Activated CD8-positive, alpha-beta T cell treated with anti-CD3 and anti-CD28 coated beads for 36 hours (primary cell): ENCODE measurements at places on chromosomes 7 and 10. TPM values are rescaled to one million over a fixed set of nuclear protein-coding genes. Genes with fewer than 3 reads are reported as not detected.

GRCh38 chr7:8423057-8423456, 10.4 kb upstream of the NXPH1 start:
- no peak for DNase-seq

Gene PLEKHS1
- not detected for total RNA-seq

Gene TBL2
- 30.7 TPM for total RNA-seq

DNA sequence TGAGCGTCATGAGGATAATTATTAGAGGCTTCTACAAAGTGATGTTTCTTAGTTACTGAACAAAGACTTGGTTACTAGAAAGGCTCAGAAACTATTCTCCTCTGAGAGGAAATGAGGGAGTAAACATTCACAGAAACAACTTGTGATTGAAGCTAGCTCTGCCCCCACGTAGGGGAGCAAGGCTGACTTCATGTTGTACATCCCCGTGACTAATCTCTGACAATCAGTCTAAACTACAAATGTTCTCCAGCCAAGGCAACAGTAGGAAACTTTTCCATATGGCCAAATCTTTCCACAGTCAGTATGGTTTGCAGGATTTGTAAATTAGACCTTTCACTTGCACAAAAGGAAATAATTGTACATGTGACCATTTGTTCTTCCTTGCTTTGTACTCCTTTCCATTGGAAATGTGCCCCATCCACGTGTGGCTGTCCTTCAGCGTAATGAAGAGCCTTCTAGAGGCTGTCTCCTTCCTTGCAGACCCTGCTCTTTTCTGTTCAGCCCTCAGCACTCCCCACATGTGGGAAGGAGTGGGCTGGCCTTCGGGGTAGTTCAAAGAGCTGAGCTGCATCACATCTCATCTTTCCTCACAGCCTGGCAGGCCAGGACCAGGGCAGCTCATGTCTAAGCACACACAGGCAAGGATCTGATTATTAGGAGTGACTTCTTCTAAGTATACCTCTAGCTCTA, 93.5 kb downstream of the PCGF5 start:
- no peak for DNase-seq

DNA sequence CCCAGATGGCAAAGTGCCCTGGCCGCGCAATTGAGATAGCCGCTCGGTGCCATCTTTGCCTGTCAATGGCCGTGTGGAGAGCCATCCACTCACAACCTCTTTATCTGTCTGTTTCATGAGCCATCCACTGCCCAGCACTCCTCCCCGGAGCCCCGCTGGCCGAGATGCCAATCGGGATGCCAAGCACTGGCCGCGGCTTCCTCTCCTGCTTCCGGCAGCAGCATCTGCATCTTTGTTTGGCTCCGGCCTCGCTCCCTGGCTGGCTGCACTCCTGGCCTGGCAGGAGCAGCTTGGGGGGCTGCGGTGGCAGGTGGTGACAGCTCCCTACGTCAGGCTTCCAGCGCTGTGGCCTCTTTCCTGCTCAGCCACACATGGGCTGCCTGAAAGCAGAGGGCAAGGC, 231.7 kb downstream of the USP6NL start:
- no peak for DNase-seq

- DNase-seq: peak; percentile 2
These were observed 117.9 kb upstream of the COL1A2 start for GRCh38 chr7:94276795-94277194.

- no peak for DNase-seq
These were observed 30.4 kb downstream of the RAMP3 start for GRCh38 chr7:45187946-45188411.

DNA sequence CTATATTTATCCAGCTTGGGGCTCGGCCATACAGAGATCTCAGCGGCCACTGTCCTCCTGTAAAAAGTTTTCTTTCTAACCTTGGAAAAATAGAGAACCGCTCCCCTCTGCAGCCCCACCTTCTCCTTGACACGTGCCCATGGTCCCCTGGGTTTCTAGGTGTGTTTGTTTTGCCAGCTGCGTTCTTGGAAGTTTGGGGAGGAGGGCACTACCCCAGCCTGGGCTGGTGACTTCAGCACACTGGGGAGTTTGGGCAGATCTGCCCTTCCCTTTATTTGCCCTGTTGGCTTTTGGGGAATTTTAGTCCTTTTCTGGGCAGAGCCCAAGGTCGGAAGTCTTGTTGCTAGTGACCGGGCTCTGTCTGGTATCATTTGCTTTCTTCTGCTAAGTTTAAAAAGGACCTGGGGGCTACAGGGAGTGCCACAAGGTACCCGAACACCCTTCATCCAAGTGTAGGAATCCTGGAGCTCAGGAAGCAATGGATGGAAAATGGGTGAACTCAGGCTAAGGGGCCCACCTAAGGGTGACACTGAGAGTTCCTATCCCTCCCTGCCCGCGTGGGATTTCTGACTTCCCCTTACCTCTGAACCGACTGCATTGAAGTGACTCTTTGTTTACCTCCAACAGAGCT, 1.7 kb downstream of the ADAMTS14 start:
- no peak for DNase-seq
